ENCODE measurements at places on chromosomes 11 and 22.
A peak's percentile ranks its signal among the peaks of the same experiment; 100 is the strongest.

GRCh38 chr11:13316528-13316961 is 39.0 kb downstream of the BMAL1 start:
- peak; percentile 55 for DNase-seq

DNA sequence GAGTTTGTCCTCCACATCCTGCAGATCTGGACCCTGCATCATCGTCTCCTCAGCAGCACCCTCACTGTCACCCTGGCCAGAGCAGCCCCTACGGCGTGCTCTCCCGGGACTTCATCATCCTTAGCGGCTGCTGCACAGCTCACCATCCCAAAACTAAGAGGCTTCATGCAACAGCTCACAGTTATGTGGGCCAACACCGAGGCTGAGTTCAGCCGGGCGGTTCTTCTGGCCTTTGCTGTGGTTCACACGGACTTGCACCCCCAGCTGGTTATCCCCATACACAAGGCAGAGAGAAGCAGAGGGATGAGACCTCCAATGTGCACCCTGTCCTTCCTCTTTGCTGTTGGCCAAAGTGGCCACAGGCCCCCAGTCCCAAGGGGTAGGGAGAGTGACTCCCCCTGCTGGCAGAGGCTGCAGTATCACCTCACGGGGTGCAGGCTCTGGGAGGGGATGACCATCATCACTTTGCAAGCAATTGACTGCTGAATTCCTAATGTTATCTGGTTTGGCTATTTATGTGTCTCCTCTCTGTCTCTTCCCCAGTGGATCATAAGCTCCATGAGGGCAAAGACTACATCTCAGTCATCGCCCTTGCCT is 276.8 kb downstream of the BRD1 start:
- DNase-seq = no peak

GRCh38 chr11:62505059-62505439 is 41.6 kb downstream of the AHNAK start:
- no peak for DNase-seq

DNA sequence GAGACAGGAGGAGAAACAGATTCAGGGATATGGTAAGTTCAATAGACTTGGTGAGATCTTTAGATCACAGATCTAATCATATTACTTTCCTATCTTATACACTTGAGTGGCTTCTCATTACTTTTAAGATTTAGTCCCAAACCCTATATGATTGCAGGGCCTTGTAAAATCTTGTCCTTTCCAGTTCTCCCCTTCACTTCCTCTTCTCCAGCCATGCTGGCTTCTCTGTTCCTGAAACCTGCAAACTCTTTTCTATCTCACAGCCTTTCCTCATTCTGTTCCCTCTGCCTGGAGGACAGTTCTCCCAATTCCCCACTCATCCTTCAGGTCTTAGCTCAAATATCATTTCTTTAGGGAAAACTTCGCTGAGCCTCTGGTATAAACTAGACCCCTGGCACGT is 65.9 kb upstream of the BIRC3 start:
- no peak for DNase-seq

DNA sequence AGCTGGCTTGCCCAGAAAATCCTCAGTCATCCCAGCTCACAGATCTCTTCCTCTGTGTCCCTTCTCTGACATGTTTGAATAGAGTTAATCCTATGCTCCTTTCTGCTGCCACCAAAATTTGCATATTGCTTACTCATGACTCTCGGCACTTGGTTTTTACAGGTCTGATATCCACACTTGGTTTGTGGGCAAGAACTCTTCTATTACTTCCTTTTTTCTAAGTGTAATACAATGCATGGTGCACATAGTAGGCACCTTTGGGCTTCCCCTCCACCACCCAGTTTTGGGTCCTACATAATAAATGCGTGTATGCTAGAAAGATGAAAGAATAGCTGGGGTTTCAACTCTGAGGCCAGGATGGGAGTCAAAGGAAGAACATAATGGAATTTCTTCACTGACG is 69.7 kb upstream of the GRK3 start:
- no peak for DNase-seq

DNA sequence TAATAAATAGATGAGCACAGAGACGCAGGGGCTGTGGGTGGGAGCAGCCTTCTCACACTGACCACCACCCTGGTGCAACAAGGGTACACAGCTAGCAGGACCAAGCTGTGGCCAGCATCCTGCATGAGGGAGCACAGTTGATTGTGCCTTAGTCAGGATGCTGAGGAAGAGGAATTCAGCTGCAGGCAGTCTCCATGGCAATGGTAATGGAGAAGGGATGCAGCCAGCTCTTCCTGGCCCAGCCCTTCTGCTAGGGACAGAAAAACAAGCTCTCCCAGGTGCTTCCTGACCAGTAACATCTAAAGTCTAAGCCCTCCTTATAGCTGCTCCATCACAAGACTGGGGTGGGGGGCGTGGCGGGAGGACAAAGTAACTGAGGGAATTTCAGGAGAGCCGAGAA is 363.5 kb downstream of the BUD13 start:
- no peak for DNase-seq

DNA sequence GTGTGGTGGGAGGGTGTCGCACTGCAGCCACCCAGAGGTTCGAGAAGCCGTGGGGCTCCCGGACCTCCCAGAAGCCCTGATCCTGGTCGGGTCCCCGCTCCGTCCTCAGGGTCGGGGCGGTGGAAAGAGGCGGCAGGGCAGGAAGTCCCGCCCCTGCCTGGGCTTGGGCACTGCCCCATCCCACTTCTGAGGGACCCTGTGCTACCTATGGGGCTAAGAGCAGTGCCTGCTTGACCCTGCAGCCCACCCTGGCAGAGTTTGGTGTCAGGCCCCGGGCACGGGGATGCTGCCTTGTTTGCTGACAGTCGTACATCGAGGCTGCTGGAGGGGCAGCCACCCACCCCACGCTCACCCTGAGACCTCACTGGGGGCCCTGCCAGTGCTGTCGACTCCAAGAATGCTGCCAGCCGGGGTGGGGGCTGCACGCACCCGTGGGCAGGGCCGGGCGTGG is 19.4 kb downstream of the RNH1 start:
- DNase-seq = no peak

All from T1000 (cell line).